ENCODE measurements at places on chromosomes 2 and 18.

- no peak for DNase-seq
Measured at GRCh38 chr2:224778474-224778877, 62.3 kb upstream of the CCDC195 start.

DNA sequence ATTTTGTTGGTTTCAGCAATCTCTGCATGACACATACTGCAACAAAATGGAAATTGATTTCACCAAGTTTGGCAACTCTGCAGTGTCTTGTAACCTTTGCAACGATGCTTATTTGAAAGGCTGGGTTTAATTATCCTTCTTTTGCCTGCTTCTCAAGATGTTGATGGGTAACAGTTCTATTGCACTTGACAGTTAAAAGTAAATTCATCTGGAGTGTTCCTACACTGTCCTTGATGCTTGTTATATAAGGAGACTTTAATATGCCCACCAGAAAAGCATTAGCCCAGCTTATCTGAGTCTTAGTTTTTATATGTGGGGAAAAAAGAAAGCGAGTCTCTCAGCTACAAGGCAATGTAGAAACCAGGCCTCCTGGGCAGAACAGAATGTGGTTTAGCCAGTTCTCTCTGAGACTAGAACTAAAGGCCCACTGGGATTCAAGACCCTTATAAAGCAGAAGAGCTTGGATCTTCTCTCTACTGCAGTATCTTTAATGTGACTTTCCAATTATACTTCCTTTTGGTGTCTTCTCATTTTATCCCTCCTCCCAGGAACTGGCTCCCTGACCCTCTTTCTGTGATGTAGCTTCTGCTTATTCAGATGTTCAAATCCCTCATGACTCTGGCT is 106.8 kb upstream of the LYPD6 start:
- DNase-seq = no peak

DNA sequence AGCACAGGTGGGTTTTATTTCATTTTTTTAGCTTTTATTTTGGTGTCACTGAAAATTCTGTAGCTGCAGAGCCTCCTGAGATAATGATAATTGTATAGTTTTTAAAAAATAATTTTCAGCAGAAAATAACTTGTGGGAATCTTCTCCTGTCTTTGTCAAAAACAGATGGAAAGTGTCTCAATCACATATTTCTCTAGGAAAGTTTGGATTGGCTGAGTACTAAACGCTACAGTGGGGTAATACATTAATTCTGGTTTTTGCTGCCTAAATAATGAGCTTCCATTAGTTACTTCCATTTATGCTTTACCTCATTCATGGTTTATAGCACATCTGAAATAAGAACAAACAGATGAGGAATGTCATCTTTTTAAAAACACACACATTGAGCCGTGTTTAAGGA is 2.2 kb downstream of the TWIST2 start:
- DNase-seq = no peak

DNA sequence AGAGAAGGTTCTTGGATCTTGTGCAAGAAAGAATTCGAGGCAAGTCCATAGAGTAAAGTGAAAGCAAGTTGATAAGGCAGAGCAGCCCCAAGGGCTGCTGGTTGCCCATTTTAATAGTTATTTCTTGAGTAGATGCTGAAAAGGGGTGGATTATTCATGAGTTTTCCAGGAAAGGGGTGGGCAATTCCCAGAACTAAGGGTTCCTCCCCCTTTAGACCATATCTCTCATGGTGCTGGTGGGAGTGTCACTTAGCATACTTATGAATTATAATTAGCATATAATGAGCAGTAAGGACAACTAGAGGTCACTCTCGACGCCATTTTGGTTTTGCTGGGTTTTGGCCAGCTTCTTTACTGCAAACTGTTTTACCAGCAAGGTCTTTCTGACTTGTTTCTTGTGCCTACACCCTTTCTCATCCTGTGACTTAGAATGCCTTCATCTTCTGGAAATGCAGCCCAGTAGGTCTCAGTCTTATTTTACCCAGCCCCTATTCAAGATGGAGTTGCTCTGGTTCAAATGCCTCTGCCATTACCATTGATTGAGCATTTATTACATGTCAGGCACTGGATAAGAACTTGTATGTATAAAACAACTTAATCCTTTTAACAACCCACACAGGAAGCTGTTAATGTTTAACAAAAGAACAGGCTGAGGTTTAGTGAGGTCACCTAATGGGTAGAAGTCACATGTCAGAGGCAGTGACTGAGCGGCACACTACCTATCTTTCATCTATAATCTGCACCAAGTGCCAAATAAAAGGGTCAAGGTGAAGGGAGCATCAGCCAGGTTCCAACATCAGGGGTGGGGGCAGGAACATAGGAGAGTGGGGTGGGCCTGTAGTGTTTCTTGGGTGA is 250.9 kb downstream of the ICOS start:
- DNase-seq = no peak

GRCh38 chr2:2837746-2838547 is 506.9 kb upstream of the MYT1L start:
- no peak for DNase-seq

- no peak for DNase-seq
Measured at GRCh38 chr2:100272841-100273329, 49.4 kb downstream of the LONRF2 start.

- no peak for DNase-seq
Measured at GRCh38 chr2:168910330-168910729, 9.2 kb downstream of the G6PC2 start.

DNA sequence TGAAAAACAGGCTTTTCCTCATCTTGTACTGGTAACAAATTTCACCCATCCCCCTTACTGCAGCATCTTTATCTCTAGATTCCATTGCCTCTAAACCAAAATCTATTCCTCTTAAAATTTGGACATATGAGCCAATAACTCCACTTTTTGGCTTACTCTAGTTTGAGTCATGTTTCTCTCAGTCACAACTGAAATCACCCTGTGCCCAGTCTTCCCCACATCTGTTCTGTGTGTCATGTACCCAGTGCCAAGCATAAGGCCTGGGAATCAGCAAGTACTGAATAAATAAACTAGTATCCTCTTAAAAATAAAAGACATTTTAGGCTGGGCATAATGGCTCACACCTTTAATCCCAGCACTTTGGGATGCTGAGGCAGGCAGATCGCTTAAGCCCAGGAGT is 20.8 kb upstream of the CHN1 start:
- no peak for DNase-seq

DNA sequence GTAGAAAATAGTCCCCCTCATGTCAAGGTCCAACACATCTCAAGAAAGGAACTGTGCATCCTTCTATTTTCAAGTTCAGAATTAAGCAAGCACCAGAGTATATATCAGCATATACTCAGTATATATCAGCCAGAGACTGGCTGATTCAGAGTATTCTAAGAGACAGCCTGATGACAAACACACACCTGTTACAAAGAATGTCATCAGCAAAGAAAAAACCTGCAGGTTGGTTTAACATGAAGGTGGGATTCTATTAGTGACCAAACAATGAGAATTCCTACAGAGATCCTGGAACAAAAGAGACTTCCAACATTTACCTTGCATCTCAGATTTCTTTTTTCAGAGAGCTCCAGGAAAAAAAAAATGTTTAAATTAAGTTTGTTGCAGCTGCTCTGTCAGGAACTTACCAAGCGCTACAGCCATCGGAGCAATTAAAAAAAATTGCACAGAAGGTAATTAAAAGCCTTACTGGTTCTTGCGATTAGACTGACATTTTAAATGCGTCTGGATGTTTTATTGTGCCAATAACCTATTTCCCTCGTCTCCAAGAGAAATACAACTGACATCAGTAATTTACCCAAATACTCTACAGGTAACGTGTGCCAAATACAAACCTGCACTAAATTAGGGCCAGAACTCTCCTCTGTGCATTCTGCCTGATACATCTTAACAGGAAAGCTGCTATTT is 218.1 kb downstream of the HNMT start:
- DNase-seq = no peak

- no peak for DNase-seq
Measured at GRCh38 chr2:81077396-81077795, 772.8 kb upstream of the LRRTM1 start.

GRCh38 chr2:219552382-219553167 is 8.7 kb downstream of the TMEM198 start:
- DNase-seq = peak; percentile 43

- DNase-seq = no peak
Measured at GRCh38 chr2:39432701-39433100, 4.4 kb downstream of the MAP4K3 start.

GRCh38 chr2:10028407-10028987 is 14.9 kb upstream of the KLF11 start:
- DNase-seq = no peak

- DNase-seq = no peak
Measured at GRCh38 chr18:68705119-68705518, 9.8 kb downstream of the TMX3 start.

GRCh38 chr2:127637725-127638252 is 8.2 kb upstream of the GPR17 start:
- peak; percentile 30 for DNase-seq

DNA sequence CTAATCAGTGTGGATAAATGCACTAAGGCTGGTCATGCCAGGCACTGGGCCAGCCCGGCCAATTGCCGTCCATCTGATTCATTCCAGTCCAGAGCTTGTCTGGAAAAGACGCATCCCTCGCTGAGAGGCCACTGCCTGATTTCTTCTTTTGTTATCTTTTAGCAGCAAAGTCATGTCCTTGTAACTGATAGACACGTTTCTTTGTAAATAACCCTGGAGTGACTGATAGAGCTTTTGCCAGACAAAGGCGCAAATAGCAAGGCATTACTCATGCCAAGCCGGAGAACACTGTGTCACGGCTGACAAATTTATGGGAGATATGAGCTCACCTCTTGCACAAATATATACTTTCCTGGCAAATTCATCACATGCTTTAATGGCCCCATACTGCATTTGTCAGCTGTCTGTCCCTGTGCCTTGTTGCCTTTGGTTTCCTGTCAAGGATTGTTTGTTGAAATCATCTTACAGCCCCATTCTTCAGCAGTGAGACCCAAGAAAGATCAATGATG is 164.4 kb downstream of the ETAA1 start:
- DNase-seq = peak; percentile 81

DNA sequence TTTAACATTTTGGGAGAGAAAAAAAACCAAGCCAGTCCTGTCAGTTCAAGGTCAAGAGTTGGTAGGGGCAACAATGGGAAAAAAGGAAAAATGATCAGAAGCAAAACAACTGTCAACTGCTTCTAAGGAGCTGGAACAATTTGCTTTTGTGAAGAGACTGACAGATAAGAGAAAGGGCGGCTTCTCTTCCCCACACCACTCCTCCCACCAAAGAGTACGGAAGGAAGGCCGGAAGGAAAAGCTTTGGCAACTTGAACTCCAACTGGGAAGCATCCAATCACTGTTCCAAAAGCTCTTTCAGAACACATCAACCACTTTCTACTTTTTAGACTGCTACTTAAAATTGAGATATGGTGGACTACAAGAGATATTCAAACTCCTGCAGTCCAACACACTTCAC is 57.8 kb upstream of the NFU1 start:
- no peak for DNase-seq

GRCh38 chr2:14941151-14941631 is 308.7 kb downstream of the LRATD1 start:
- DNase-seq = no peak

DNA sequence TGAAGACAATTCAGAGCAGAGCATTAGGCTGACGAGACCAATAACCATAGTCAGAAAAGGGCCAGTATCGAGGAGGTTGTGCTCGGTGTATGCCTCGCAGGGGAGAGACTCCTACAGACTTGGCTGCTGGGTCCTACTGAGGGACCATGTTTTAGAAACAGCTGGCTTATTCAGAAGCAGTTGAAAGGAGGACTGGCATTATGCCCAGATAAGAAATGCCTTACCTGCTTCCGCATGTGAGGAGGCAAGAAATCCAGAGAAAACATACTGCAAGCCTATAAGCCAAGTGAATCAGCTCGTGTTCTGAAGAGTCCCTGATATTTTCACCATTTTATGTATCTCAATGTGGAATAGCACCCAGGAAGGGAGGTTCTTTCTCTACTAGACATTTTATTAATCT is 434.7 kb downstream of the GRB14 start:
- no peak for DNase-seq

DNA sequence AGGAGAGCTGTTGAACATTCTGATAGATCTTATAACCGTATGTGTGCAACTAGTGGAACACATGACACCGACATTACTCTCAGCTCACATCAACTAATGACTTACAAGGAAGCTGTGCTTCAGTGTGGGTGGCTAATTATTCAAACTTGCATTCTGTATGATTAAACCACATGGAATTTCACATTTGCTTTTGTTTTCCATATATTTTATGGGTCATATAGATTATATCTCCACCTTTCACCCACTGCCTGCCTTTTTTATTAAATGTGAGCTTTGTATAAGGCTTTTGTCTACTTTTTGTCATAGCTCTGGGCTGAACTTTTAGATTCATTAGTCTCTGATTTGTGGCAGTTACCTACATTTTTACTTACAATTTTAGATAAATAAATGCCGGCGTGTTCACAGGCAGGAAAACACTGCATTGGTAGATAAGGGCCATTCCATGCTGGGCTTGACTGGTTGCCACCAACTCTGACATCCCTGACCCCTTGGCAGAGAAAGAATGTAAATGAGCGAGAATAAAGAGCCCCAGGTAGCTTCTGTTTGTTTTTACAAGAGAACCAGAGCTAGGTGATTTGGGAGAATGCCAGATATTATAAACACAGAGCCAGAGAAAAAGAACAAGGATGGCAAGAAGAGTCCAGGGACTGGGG is 35.7 kb downstream of the LYPD6 start:
- DNase-seq = peak; percentile 17

GRCh38 chr2:11559786-11560155 is 25.9 kb downstream of the GREB1 start:
- no peak for DNase-seq

GRCh38 chr2:117981810-117982209 is 32.1 kb downstream of the CCDC93 start:
- DNase-seq = no peak

DNA sequence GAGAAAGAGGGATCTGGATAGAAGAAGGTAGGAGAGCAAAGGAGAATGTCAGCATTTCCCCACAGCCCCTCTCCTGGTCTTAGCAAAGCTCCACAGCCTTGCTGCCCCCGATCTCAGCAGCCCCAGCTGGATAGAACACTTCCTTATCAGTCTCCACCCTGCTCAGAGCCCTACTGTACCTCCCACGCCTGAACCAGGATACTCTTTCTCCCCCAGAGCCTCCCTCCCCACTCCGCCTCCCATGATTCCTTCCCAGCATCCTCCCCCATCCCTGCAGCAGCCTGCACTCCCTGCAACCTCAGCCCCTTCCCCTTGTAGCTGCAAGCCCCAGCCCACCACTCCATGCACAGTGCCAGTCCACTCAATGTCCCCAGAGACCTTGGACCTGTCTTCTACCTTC is 25.8 kb downstream of the PLB1 start:
- DNase-seq = no peak

- peak; percentile 11 for DNase-seq
Measured at GRCh38 chr18:59478591-59478990, 119.5 kb upstream of the LMAN1 start.

DNA sequence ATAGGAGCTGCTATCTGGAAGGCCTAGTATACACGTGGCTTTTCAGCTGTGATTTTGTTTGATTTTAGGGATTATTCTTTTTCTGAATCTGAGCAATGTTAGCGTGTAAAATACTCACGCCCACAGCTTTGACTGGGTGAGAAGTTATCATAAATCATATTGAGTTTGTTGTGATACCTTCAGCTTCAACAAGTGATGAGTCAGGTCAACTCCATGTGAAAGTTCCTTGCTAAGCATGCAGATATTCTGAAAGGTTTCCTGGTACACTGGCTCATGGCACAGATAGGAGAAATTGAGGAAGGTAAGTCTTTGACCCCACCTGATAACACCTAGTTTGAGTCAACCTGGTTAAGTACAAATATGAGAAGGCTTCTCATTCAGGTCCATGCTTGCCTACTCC is at the start of gene GKN1:
Gene GKN1 (plus strand): TSS at position 386 of the 400 bp plus-strand sequence. CDS start 42 bp downstream, outside the sequence.
- no peak for DNase-seq

- DNase-seq = no peak
Measured at GRCh38 chr18:63981719-63982118, 11.8 kb downstream of the SERPINB8 start.

Data from skeletal muscle cell (primary cell).